ENCODE measurements at places on chromosomes 12 and 14.

DNA sequence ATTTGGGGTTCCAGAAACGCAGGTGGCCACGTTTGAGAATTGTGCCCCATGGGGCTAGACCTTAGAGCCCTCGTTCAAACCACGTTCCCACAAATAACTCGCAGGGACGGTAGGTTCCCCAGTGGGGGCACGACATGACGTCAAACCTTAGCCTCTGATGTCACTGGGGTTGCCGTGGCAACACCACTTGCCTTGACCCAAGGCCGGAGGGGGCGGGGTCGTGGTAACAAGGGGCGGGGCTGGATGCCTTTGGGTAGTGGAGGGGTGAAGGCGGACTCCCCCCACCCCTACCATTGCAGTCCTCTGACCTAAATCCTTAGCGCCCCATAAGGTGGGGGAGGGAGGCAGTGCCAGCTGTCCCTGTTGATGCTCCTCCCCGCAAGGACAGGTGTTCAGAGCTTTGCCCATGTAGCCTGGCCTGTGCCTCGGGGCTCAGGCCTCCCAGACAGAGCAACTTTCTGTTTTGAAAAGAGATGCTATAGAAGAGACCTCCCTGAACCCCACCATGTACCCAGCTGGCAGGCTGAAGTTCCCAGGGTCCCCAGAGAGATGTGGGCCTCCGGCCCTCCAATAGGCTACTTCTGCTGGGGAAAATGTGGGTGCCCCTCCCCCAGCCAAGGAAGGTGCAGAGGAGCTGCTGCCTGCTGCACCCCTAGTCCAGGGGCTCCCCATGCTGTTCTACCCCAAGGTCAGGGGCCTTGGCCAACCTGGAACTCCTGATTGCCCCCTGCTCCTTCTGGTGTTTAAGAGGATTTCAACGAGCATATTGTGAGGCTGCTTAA lies 1.9 kb downstream of the FAM222A start:
- no peak for DNase-seq

DNA sequence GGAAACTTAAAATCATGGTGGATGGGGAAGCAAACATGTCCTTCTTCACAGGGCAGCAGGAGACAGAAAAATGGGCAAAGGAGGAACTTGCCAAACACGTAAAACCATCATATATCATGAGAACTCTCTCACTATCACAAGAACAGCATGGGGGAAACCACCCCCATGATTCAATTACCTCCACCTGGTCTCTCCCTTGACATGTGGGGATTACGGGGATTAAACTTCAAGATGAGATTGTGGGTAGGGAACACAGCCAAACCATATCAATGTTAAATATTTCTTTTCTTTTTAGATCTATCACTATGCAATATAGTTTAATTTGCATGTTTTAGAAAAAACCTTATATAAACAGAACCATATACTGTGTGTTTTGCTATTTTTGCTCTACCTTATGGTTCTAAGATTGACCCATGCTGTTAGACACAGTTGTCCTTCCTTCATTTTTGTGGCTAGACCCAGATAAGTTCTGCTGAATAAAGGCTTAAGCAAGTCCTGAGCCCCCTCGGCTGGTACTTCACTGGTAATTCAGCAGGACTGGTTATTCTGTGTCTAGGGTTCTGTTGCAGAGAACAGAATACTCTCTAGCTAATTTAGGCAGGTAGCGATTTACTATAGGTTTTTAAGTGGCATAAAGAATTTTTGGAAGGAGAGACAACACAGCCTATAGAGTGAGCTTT lies 253.7 kb upstream of the HMGA2 start:
- DNase-seq = no peak

DNA sequence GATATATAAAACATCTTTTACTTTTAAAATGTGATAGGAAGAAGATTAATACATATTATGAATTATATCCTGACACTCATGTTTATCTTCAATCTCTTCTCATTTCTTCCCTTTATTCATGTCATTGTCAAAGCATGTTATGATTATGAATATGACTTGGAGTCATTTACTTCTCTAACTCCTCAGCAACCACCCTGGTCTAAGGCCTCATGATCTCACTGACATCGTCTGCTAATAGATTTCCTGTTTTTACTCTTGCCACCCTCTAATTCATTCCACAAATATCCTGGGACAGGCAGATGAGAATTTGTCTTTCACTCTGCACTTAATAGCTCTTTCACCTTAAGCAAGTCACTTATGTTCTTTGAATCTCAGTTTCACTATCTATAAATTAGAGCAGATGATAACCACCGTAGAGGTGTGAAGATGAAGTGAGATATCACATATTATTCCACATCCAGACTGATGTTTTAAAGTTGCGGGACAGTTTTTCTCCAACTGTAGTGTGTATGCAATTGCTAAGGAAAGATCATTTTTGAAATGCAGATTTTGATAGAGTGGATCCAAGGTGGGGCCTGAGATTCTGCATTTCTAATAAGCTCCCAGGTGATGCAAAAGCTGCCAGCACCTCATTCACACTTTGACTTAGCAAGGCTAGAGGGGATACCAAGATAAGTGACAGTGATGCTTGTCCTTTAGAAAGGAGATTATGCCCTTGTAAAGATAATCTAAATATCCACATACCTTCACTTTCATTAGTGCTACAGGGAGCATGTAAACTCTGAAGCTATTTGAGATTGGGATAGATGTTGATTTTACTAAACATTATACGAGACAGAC lies 3.3 kb upstream of the IAPP start:
- DNase-seq = no peak

GRCh38 chr12:27822076-27822712 lies 42.2 kb upstream of the MANSC4 start:
- DNase-seq = peak; percentile 57

- DNase-seq = peak; percentile 29
These were observed 84.6 kb upstream of the NAV3 start for GRCh38 chr12:77746096-77746495.

DNA sequence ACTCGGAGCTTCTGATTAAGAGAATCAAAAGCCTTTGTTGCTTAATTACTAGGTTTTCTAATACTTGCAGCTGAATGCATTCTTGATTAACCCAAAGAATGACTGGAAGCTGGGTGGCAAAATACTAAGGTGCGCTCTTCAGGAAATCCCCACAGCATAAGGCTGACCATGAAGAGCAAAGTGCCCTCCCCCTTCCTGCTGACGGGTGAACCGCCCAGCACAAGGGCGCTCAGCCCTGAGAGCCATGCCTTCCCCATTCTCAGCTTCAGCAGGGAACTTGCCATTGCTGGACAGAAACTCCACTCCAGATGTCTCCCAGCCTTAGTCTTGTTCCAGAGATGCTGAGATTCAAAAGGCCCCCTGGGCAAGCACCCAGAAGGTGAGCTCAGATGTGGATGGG lies 27.2 kb upstream of the FBRSL1 start:
- DNase-seq = no peak

DNA sequence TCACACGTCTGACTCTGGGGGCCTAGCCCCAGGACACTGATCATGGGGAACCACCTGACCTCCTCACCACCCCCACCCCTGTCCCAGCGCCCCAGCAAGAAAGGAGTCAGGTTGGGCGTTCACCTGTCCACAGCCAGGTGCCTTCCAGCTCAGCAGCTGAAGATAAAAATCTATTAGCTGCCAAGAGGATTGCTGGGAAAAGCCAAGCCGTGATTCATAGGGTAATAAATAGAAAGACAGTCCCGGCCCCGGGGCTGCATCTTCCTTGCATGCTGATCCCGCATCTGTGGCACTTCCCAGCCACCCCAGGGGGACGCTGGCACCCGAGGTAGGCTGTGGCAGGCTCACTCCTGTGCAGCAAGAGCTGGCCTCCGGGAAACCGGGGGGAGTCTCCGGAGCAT lies 70.2 kb upstream of the NCOR2 start:
- no peak for DNase-seq

DNA sequence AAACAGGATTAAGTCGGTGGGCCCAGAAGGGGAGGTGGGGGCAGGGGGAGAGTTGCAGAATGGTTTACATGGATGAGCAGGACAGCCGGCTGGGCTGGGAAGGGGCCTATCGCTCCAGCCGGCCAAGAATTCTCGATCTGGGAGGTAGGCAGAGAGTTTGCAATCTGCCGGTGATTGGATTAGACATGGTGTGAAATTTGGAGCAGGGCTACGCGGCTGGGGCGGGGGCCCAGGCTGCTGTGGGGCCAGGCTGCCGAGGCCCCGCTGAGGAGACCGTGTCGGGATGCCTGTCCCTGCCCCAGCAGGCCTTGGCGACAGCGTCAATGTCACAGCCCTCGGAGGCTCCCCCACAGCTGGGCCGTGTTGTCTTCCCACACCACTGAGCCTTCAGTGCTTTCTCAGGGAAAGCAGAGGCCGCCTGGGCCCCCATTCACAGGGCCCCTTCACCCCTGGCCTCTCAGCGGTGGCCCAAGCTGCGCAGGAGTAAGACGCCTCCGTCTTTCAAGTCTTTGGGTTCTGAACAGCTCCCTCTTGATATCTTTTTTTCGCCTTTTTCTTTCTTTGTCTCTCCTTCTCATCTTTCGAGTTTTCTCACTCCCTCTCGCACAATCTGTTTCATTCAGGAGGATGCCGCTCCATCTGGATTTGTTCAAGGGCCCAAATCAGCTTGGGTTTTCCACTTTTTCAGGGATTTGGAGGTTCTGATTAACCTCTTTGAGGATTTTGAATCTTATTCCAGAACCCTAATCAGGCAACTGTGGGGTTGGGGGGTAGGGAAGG lies 117.5 kb upstream of the PARP11 start:
- DNase-seq = no peak

- DNase-seq = no peak
These were observed 131.4 kb downstream of the NDUFA12 start for GRCh38 chr12:94872007-94872653.

DNA sequence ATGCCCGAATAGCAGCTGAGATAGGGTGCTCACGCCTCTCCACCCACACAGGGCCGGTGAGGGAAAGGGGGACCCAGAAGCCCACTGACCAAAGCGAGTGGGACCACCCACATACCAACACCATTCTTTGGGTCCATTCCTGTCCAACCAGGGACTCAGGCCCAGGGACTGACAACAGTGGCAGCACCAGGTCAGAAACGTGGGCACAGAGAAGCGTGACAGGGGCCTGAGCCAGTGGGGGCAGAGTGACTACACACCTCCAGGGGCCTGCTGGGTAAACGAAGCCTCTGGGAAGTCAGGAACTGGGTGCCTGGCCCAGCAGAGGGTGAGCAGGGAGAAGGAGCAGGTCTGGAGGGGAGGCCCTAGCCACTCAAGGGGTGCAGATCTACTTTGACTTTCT lies 13.7 kb downstream of the SPRYD3 start:
- DNase-seq = no peak

GRCh38 chr14:22976620-22977433 lies 5.5 kb downstream of the AJUBA start:
- DNase-seq = no peak

DNA sequence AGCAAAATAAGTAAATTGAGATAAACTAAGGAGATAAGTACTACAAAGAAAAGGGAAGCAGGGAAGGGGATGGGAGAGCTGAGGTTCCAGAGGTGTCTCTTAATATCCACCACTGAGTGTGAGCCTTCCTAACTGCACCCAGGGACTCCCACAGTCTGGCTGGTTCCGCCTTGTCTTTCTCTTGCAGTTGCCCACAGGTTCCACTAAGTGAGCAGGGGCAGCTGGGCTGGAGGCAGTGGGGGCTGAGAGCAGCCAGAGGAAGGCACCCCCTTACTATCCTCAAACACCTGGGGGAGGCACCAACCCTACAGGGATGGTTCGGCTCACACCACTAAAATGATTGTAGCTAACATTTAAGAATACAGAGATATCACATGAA lies 214.9 kb downstream of the SLC41A2 start:
- no peak for DNase-seq

GRCh38 chr12:109544955-109545531 lies 28.3 kb downstream of the MMAB start:
- DNase-seq = no peak

GRCh38 chr14:52876311-52876710 lies 74.5 kb downstream of the FERMT2 start:
- DNase-seq = no peak

GRCh38 chr12:13981296-13981962 lies at the start of gene GRIN2B:
GRIN2B (minus strand) TSS chr12:13981602; CDS start chr12:13866208, 115,394 bp downstream.
- DNase-seq = no peak

DNA sequence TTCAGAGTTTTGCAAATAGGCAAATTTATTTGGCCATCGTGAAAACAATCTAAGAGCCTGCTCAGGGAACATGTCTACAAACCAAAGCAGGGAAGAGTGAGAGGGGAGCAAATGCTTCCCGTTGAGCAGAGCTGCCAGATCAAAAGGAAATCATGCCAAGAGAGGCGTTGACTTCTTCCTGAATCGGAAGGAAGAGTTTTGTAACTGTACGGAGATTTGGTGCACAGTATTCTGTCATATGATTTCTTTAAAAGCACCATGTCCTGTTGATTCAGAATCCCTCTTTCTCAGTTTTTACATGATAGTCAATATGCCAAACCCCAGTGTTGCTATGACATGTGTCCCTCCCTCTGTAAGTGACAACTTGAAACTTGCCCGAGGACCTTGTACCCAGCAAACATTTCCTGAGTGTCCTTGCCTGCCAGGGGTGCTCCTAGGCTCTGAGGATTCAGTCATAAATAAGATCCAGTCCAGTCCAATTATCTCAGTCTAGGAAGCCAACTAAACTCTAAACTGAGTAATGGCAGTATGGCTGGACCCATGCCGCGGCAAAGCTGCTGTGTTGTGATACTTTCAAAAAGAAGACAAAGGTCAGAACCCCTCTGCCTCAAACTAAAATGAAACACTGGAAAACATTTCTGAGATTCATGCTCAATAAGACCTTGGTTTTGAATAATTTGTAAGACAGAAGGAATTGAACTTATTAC lies 300.1 kb upstream of the FKBP4 start:
- no peak for DNase-seq

DNA sequence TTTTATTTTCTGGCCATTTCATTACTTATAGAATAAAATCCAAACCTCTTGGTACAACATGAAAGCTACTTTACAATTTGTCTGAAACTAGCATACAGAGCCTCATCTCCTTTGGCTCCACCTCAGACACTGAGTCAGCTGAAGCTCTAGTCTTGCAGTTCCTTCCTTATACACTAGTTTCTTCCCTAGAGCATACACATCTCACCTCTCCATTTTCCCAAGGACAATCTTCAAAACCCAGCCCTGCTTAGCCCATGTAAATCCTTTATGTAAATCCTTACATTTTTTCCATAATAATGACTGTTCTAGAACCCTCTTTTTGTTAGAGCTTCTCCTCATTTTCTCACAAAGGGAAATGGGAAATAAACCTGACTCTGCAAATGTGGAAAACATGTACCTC lies 463.4 kb downstream of the SLC16A7 start:
- DNase-seq = no peak
